Thyroid gland (tissue), 4 donors: ENCODE measurements at places on chromosomes 5 and 9. TPM values are rescaled to one million over a fixed set of nuclear protein-coding genes. Genes with fewer than 3 reads are reported as not detected.

The UGCG gene
- 30.4 TPM for total RNA-seq

The TLR4 gene
- 24.0 TPM for total RNA-seq

The MYMK gene
- not detected for total RNA-seq

GRCh38 chr5:124733329-124733650, 13.1 kb downstream of the ZNF608 start:
- H3K27ac ChIP-seq: no peak overlapping the region
- no peak for DNase-seq
- no peak overlapping the region for H3K4me3 ChIP-seq
- H3K36me3 ChIP-seq: no peaks in the 10 kb centered on the region
- no peaks in the 10 kb centered on the region for H3K27me3 ChIP-seq

GRCh38 chr9:8627976-8628679, 828.5 kb upstream of the DMAC1 start:
- H3K27me3 ChIP-seq: no peaks in the 10 kb centered on the region
- no peak overlapping the region for H3K27ac ChIP-seq
- H3K36me3 ChIP-seq: no peaks in the 10 kb centered on the region
- DNase-seq: no peak

GRCh38 chr5:80864706-80865435, 95.3 kb upstream of the RASGRF2 start:
- H3K27ac ChIP-seq: no peak overlapping the region
- H3K27me3 ChIP-seq: no peaks in the 10 kb centered on the region
- H3K4me3 ChIP-seq: no peak overlapping the region
- DNase-seq: no peak
- H3K4me1 ChIP-seq: no peaks in the 10 kb centered on the region
- H3K36me3 ChIP-seq: peaks cover 4% of the 10 kb centered on the region

DNA sequence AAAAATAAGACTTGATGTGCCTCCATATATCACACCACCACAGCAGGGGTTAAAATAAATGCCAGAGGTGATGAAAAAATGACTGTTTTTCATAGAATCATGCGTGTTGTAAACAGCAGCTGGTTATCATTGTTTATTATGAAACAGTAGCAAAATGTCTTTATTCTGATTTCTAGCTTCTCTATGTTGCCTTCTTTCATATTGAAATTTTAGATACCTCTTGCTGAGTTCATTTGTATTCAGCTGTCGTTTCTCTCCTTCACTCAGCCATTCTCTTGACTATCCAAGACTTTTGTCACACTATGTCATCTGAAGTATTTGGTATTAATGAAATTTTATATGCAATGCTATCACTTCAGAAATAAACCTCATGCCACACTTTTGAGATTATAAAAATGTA, 465.0 kb downstream of the TAF11L14 start:
- no peak overlapping the region for H3K27ac ChIP-seq
- H3K36me3 ChIP-seq: no peaks in the 10 kb centered on the region
- H3K27me3 ChIP-seq: no peaks in the 10 kb centered on the region
- no peak overlapping the region for H3K4me3 ChIP-seq
- no peaks in the 10 kb centered on the region for H3K4me1 ChIP-seq

DNA sequence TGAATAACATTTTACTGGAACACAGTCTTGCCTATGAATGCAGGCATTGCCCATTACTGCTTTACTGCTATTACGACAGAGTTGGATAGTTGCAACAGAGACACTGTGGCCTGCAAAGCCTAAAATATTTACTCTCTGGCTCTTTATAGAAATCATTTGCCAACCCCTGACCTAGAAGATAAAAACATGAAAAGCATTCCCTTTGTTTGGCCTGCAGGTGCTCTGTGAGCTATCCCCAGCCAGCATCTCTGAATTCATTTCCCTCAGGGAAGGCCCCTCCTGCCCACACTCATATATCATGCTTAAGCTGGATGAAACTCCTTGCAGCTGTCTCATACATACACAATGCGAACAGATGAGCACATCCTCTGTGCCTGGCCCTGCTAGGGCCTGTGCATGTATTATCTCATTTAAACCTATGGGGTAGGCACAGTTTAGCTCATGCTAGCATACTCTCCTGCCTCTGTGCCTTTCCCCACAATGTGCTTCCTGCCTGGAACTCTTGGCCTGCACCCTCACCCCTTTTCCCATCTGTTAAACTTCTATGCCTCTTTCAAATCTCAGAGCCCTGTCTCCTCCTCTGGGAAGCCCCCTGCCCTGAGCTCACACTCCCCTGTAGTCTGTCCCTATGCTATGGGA, 193.1 kb downstream of the PAX5 start:
- no peak overlapping the region for H3K4me3 ChIP-seq
- no peak for DNase-seq
- H3K27me3 ChIP-seq: no peaks in the 10 kb centered on the region
- no peaks in the 10 kb centered on the region for H3K36me3 ChIP-seq
- no peaks in the 10 kb centered on the region for H3K4me1 ChIP-seq

GRCh38 chr5:151447174-151448037, at the start of gene SLC36A1:
TSS of gene SLC36A1 (plus strand) at chr5:151447603. CDS start at chr5:151458793, 11,190 bp downstream.
- H3K27ac ChIP-seq: peak within 1 kb of the TSS; percentile 3
- no peaks in the 10 kb centered on the region for H3K36me3 ChIP-seq

- no peak overlapping the region for H3K27ac ChIP-seq
- no peak for DNase-seq
- H3K27me3 ChIP-seq: no peaks in the 10 kb centered on the region
- no peaks in the 10 kb centered on the region for H3K4me1 ChIP-seq
Measured at GRCh38 chr5:164532235-164532900, 1026.9 kb downstream of the MAT2B start.

DNA sequence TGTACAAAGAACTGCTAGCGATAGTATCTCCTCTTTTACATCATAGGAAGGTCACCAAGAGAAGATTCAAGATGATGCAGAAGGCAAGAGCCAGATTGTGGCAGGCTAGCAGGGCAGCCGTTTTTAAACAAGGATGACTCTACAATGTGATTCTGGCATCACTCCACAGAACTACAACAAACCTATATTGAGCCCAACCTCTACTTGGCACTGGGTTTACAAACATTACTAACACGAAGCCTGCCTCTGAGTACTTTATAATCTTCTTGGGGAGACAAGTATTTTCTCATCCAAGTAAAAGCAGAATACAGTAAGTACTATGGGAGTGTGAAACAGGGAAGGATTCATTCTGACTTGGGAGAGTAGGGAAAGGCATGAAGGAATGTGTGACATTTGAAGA, 448.6 kb downstream of the ZNF608 start:
- no peaks in the 10 kb centered on the region for H3K36me3 ChIP-seq
- H3K4me3 ChIP-seq: no peak overlapping the region
- no peaks in the 10 kb centered on the region for H3K27me3 ChIP-seq
- DNase-seq: no peak
- no peaks in the 10 kb centered on the region for H3K4me1 ChIP-seq

DNA sequence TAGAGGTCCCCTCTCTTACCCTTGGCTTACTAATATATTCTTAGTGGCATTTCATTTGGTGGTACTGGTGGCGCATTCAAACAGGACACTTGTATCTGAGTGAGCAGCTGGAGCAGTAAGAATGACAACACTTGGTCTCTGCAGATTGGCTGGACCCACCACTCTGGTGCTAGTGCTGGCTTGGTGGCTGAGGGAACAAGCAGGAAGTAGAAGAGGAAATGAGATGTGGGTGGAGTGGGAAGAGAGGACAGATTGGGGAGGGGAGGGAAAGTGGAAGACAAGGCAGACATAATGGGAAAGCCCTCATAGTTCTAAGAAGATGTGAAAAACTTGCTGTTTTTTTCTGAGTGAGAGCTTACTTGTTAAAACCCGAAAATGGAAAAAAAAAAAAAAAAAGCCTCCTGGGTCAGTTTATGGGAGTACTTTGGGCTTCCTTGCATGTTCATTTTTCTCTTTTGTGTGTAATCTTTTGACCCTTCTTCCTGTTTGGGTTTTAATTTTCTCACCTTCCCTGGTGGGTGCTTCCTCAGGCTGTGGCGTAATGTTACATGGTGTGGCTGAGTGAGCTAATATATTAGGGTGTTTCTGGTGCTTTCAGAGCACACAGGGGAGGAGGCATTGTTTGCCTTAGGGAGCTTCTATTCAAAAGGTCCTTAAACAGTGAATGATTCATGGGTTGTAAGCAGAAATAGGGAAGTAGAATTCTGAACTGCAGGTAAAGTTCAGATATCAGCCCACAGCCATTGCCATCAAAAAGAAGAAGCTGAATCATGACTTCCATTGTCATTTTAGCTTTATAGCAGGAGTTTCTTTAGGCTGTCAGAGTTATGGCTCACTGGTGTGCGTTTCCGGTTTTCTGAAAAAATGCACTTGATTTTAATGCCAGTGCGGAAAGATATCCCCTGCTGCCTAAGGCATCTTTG, 52.3 kb downstream of the TLE4 start:
- no peak overlapping the region for H3K4me3 ChIP-seq
- DNase-seq: peak; percentile 35
- no peaks in the 10 kb centered on the region for H3K36me3 ChIP-seq
- H3K27me3 ChIP-seq: no peaks in the 10 kb centered on the region
- H3K4me1 ChIP-seq: peaks cover 16% of the 10 kb centered on the region

DNA sequence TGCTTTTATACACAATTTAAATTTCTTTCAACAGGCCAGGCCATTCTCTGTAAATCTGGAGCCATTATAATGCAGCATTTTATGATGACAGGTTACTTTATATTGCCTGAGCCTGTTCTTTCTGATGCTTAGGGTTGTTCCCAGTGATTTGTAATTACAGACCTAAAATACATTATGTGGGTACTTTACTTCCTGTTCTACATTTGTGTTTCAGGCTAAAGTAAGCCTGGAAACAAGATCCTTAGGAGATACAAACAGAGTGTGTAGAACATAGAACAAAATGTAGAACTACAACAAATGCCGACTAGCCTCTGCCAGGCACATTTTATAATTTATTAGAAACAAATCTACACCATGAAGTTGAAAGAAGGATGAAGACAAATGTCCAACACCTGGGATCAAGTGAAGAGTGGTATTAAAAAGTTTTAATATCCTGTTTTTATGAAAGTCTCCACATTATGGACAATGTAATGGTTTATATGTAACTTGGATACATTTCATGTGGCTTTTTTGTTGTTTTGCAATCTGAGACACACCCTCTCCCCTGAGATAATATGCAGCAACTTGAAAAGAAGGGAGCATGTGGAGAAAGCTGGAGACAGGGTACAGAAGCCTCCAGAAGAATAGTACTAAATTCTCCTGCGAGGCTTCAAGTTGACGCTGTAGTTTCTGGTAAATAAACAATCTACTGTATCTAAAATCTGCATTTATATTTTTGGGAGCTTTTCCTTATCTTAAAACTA, 46.9 kb downstream of the VCAN start:
- H3K36me3 ChIP-seq: no peaks in the 10 kb centered on the region
- no peak overlapping the region for H3K27ac ChIP-seq
- no peaks in the 10 kb centered on the region for H3K27me3 ChIP-seq
- no peak for DNase-seq

- no peaks in the 10 kb centered on the region for H3K27me3 ChIP-seq
- no peak overlapping the region for H3K4me3 ChIP-seq
Measured at GRCh38 chr5:57795203-57795602, 312.6 kb upstream of the ACTBL2 start.

- no peaks in the 10 kb centered on the region for H3K27me3 ChIP-seq
- H3K4me1 ChIP-seq: peaks cover 13% of the 10 kb centered on the region
- no peaks in the 10 kb centered on the region for H3K36me3 ChIP-seq
Measured at GRCh38 chr5:158698023-158698639, 401.6 kb downstream of the EBF1 start.

GRCh38 chr9:114954956-114955582, 24.7 kb upstream of the TNFSF8 start:
- no peaks in the 10 kb centered on the region for H3K27me3 ChIP-seq
- DNase-seq: no peak
- peaks cover 8% of the 10 kb centered on the region for H3K4me1 ChIP-seq
- H3K27ac ChIP-seq: no peak overlapping the region
- no peak overlapping the region for H3K4me3 ChIP-seq

GRCh38 chr9:122118343-122119165, 25.4 kb upstream of the TTLL11 start:
- H3K27ac ChIP-seq: no peak overlapping the region
- H3K4me3 ChIP-seq: no peak overlapping the region
- H3K4me1 ChIP-seq: no peaks in the 10 kb centered on the region

GRCh38 chr5:99133921-99134320, 205.1 kb upstream of the CHD1 start:
- DNase-seq: no peak
- H3K4me1 ChIP-seq: no peaks in the 10 kb centered on the region
- H3K27me3 ChIP-seq: no peaks in the 10 kb centered on the region
- no peaks in the 10 kb centered on the region for H3K36me3 ChIP-seq
- no peak overlapping the region for H3K4me3 ChIP-seq

DNA sequence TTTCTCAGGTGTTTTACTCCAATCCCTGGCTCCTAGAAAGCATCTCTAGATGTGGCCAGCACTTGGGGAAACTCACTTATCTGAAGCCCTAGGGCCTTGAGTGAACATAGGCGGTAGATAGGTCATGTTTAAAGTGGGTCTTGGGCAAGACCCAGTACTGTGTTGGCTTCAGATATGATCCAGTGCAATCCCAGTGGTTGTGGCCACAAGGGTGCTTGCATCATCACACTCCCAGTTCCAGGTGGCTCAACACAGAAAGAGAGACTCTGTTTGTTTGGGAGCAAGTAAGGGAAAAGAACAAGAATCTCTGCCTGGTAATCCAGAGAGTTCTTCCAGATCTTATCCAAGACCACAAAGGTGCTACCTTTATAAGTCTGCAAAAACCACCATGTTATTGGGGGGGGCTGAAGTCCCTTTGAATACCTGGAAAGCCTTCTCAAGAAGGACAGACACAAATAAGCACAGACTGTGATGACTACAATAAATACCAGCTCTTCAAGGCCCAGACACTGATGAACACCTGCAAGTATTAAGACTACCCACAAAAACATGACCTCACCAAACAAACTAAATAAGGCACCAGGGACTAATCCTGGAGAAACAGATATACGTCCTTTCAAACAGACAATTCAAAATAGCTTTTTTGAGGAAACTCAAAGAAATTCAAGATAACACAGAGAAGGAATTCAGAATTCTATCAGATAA, 114.7 kb downstream of the LURAP1L start:
- DNase-seq: no peak
- no peaks in the 10 kb centered on the region for H3K36me3 ChIP-seq
- no peaks in the 10 kb centered on the region for H3K4me1 ChIP-seq

GRCh38 chr9:100674419-100675122, 96.7 kb downstream of the CAVIN4 start:
- H3K4me1 ChIP-seq: no peaks in the 10 kb centered on the region
- no peak for DNase-seq
- no peaks in the 10 kb centered on the region for H3K27me3 ChIP-seq
- H3K4me3 ChIP-seq: no peak overlapping the region
- no peaks in the 10 kb centered on the region for H3K36me3 ChIP-seq

- no peaks in the 10 kb centered on the region for H3K27me3 ChIP-seq
- no peak overlapping the region for H3K4me3 ChIP-seq
- no peak overlapping the region for H3K27ac ChIP-seq
- no peaks in the 10 kb centered on the region for H3K36me3 ChIP-seq
Measured at GRCh38 chr9:19641046-19641445, 147.8 kb downstream of the SLC24A2 start.

DNA sequence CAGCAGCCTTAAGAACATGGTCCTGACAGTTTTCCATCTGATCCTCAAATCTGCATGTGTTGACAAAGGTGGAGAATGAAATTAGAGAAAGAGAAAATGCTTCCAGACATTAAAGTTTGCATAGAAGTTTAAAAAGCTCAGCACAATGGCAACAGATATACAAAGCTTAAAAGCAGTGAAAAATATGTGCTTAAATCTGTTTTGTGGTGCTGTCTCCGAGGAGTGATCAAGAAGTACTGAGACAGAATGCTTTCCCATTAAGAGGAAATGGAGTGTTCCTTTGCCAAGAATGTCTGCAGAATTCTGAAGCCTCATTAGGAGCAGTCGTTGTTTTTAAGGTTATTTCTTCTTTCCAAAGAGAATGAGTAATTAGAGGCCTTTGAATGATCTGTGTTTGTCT, 131.4 kb downstream of the MCTP1 start:
- H3K4me1 ChIP-seq: no peaks in the 10 kb centered on the region
- no peak for DNase-seq
- no peak overlapping the region for H3K27ac ChIP-seq
- H3K27me3 ChIP-seq: no peaks in the 10 kb centered on the region
- H3K36me3 ChIP-seq: no peaks in the 10 kb centered on the region
- H3K4me3 ChIP-seq: no peak overlapping the region
